Stimulated activated CD4-positive, alpha-beta T cell treated with anti-CD3 and anti-CD28 coated beads, Interleukin-12 subunit alpha, Interleukin-12 subunit beta, amount 100 ng/mL, for 4 hours (primary cell): ENCODE measurements at places on chromosomes 1 and 21.
A peak's percentile ranks its signal among the peaks of the same experiment; 100 is the strongest.

DNA sequence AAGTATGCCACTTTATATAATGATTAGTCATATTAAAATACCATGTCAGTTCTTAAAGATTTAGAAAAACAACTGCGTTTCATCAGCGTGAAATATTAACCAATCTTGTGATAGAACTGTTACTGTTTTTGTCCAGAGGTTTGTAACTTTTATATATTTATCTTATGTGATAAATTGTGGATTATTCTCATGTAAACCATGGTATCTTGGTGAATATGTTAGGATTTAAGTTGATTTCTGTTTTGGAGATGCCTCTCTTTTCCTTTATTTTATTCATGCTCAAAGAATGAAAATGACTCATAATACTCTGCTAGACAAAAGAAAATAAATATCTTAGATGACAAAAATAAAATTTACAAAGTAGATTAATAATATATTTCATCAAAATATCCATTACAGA, 88.4 kb downstream of the ADGRL4 start:
- DNase-seq, result no peak

GRCh38 chr1:246447501-246447900, 59.6 kb downstream of the SMYD3 start:
- no peak for DNase-seq

- no peak for DNase-seq
These were observed 35.3 kb downstream of the VWA5B1 start for GRCh38 chr1:20325844-20326420.

- no peak for DNase-seq
These were observed 20.3 kb downstream of the AJAP1 start for GRCh38 chr1:4674676-4675075.

GRCh38 chr1:185610954-185611353, 123.2 kb upstream of the HMCN1 start:
- no peak for DNase-seq

GRCh38 chr1:26856604-26857469, 6.1 kb upstream of the SFN start:
- no peak for DNase-seq

GRCh38 chr1:172885411-172885810, 165.3 kb downstream of the TNFSF18 start:
- DNase-seq, result no peak

DNA sequence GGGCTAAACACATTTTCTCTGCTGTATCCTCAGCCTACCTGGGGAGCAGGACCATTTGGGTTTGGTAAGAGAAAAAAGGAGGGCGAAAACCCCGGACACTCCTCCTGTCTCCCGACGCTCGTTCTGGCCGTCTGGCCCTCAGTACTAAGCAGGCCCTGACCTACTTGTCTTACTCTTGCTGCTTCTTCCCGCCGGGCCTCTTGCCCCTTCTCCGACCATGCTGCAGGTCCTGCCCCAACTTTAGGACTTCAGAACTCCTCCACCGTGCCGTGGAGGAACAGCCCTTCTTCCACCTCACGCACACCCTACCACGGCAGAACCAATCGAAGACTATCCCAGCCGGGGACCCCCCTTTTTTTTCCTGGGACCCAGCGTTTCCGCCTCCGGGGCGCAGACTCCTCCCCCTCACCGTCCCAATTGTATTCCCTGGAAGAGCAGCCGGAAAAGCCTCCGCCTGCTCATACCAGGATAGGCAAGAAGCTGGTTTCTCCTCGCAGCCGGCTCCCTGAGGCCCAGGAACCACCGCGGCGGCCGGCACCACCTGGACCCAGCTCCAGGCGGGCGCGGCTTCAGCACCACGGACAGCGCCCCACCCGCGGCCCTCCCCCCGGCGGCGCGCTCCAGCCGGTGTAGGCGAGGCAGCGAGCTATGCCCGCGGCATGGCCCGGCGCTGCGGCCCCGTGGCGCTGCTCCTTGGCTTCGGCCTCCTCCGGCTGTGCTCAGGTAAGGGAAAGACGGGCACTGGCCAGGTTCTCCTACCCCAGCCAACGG, at the start of gene CHRNB2:
Gene CHRNB2 (plus strand): TSS at position 393 of the 771 bp plus-strand sequence. CDS start 267 bp downstream, at position 660.
- peak; percentile 66 for DNase-seq

DNA sequence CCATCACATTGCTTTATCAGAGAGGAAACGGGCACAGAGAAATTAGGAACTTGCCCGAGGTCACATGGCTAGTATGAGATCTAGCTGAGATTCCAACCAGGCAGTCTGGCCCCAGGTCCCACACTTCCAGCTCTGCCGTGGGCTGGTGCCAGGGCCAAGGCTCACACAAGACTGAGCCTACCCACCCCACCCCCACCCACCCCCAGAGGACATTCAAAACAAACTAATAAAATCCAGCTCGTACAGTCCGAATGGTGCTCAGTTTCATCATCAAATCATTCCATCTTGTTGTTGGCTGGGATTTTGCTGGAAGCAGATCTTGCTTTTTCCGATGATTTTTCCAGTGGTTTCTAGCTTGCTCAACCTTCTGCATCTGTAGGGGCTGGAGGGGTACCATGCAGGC, 27.9 kb downstream of the MATN1 start:
- no peak for DNase-seq

DNA sequence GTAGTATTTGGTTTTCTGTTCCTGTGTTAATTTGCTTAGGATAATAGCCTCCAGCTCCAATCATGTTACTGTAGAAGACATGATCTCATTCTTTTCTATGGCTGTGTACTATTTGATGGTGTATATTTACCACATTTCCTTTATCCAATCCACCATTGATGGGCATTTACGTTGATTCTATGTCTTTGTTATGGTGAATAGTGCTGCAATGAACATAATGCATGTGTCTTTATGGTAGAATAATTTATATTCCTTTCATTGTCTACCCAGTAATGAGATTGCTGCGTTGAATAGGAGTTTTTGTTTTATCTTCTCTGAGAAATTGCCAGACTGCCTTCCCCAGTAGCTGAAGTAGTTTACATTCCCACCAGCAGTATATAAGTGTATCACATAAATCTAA, 538.8 kb downstream of the LRRIQ3 start:
- no peak for DNase-seq

GRCh38 chr1:59150577-59151386, 146.1 kb upstream of the FGGY start:
- no peak for DNase-seq

GRCh38 chr1:34603594-34603993, 151.3 kb upstream of the GJB5 start:
- DNase-seq, result no peak

DNA sequence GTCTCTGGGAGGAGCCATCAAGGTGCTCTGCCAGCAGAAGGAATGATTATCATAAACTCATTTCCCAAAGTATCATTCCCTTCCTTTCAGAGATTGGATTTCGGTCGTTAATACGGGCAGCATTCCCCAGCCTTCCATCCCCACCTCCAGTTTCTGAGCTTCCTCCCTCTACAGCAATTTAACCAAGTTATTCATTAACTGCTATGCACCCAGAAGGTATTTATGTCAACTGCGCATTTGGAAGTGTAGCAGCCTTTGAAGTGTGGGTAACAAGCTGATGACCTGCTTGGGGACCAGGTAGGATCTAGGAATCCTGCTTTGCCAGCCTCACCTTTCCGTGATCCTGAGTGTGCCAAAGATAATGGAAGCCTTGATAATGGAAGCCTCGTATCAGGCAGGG, 172.4 kb upstream of the IGSF21 start:
- DNase-seq, result no peak

GRCh38 chr1:2258122-2258681, 30.1 kb downstream of the SKI start:
- no peak for DNase-seq

DNA sequence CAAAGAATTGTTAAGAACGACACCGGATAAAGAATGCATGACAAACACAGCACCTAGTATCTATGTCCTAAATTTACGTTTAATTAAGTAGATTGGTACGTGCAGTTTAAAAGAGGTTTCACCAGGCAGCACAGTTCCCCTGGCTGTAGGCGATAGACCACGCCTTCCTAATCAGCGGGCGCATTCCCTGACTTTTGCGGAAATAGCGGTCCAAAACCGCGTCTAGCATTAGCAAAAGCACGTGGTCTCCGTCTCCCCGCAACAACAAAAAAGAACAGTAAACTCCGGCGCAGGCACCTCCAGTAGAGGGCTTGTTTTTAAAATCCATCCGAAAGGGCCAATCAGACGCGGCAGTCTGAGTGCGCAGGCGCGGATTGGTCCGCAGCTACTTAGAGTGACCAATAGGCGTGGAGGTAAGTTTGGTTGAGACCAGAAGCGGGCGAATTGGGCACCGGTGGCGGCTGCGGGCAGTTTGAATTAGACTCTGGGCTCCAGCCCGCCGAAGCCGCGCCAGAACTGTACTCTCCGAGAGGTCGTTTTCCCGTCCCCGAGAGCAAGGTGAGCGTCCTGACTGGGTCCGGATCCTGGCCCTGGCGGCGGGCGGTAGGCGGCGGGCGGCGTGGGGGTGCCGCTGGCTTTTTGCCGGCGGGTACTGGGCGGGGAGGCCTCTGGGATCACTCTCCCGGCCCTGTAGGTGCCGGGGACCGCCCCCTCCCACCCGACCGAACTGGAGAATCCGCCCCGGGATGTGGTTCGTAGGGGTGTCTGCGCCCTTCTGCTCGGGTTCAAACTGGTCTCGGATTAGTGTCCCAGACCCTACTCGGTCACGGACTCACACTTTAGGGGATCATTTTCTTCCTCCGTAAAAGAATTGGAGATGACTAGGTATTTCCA, at the start of gene CENPF:
Gene CENPF (plus strand): TSS at position 432 of the 894 bp plus-strand sequence. CDS start 10,560 bp downstream, outside the sequence.
- peak; percentile 85 for DNase-seq

- no peak for DNase-seq
These were observed 33.8 kb upstream of the EYA3 start for GRCh38 chr1:28122183-28122582.

GRCh38 chr21:38691631-38692030, 114.1 kb upstream of the ETS2 start:
- DNase-seq, result no peak

- DNase-seq, result no peak
These were observed 58.1 kb downstream of the ZSWIM5 start for GRCh38 chr1:45148209-45148825.

DNA sequence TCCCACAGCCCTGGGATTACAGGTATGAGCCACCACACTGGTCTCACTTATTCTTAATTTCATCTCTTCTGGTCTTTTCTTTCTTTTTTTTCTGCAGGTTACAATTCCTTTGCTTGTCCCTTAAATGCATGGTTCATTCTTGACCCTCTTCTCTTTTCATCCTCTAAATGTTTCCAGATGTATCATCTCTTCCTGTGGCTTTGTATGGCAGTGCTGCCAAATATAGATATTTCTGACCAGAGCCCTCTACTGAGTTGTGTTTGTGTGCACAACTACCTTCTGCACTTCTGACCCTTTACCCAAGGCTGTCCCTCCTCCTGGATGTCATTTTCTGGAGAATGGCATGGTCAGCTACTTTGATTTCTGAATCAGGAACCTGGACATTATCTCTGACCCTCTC, 32.5 kb downstream of the OLFML3 start:
- DNase-seq, result no peak

- DNase-seq, result no peak
These were observed 153.8 kb downstream of the ADGRL2 start for GRCh38 chr1:81954534-81955020.

- no peak for DNase-seq
These were observed 95.9 kb downstream of the PTPRU start for GRCh38 chr1:29332204-29332603.

DNA sequence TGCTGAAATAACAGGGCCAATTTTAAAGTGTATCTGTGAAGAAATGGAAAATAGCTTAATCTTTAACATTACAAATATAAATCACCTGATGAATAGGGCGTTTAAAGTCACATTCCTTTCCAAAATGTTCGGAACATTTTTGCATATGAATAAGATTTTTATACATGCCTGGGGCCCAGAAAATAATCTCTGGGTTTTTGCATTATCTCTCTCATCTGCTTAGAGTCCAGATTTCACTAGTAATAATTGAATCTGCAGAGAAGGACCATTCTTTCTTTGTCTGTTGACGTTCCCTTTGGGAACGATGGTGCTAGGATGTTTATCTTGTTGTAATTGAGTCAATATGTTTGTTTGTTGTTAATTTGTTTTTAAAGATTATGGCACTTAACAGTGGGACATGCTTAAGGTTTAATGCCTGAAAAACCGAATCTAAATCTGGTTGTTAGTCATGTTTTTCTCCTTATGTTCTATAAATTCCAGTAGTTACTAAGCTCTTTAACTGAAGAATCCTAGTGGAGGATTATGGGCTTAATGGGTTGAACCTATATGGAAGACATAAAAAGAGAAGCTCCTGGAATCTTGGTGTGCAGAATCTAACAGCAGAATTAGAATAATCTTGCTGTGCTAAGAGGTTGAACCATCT, 140.6 kb downstream of the VPS13D start:
- no peak for DNase-seq

DNA sequence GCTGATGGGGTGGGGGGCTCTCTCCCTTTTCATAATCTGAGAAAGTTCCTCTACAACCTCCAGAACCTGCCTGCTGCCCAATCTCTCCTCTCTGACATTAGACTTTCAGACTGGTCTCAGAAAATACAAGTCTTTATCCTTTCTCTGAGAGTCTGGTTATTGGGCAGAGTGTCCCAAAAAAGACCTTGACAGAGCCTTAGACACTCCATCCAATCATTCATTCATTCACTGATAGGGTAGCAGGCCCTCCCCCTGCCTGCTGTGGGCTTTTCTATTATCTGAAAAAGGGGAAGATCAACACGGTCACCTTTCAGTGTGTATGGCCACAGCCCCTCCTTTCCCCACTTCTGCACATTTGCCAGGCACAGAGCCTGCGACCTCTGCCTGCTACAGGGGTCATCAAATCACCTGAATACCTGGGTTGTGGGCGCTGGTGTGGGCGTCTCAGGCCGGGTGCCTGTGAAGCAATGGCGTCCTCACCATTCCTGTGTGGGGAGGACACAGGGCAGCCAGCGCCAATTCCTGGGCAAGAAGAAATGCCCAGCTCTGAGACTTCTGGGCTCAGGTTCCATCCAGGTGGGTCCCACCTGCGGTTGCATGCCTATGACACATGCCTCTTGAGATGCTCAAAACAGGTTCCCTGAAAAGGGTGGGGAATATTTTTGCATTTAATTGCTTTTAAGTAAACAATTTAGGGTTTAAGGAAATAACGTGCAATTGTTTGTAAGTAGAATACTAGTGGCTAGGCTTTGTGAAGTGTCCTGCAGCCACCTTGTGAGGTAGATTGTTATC, 52.8 kb downstream of the ELK4 start:
- DNase-seq, result no peak

GRCh38 chr1:218953386-218953785, 220.3 kb upstream of the LYPLAL1 start:
- no peak for DNase-seq

GRCh38 chr1:30339866-30340265, 383.5 kb downstream of the MATN1 start:
- DNase-seq, result no peak

- no peak for DNase-seq
These were observed 73.1 kb downstream of the GATAD2B start for GRCh38 chr1:153849487-153850185.

DNA sequence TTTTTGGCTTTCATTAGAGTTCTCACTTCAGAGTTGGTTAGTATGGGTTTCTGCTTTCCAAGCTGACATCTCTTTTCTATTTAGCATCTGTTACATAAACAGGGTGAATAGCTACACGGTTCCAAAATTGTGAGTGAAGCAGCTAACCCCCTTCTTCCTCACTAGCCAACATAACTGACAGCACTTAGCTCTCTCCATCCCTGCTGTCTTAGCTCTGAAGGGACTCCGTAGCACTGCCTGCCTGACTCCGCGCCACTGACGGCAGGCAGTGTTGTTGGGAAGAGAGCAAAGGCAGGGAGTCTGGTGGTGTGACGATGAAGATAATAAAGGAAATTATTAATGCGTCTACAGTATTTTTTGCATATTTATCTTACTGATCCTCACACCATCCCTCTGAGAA, 247.0 kb downstream of the PTBP2 start:
- no peak for DNase-seq

- DNase-seq, result no peak
These were observed 54.6 kb upstream of the CSF3R start for GRCh38 chr1:36537190-36537768.
